Right renal cortex interstitium (tissue), 3 donors: ENCODE measurements at places on chromosomes 13 and 19. TPM values are rescaled to one million over a fixed set of nuclear protein-coding genes. Genes with fewer than 3 reads are reported as not detected.
A peak's percentile ranks its signal among the peaks of the same experiment; 100 is the strongest.

GRCh38 chr13:110976785-110977184, 61.9 kb upstream of the ANKRD10 start:
- DNase-seq = no peak

DNA sequence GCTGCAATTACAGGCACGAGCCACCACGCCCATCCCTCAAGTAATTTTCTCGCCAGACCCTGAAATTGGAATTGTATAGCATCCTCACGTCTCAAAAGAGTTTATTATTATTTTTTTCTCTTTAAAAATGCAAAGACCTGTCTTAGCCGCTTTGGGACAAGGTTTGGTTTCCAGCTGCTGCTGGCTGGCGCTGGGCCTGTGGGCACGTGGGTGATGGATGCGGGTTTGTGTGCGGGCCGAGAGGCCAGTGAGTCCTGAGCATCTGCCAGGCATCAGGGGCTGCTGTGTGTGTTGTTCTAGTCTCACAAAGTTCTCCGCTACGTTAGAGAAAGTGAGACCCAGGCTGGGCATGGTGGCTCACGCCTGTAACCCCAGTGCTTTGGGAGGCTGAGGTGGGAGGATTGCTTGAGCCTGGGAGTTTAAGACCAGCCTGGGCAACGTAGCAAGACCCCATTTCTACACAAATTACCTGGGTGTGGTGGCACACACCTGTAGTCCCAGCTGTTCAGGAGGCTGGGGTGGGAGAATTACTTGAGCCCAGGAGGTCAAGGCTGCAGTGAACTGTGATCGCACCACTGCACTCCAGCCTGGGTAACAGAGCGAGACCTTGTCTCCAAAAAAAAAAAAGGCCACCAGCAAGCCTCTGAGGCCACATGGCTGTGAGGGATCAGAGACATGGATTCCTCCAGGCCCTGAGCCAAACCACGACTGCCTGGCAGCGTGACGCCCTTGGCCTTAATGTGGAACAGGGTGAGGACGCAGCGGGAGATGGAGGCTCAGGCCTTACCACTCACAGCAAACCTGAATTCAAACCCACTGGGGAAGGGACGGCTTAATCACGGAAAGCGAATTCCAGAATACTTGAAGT, 4.7 kb upstream of the TMPRSS9 start:
- no peak for DNase-seq

DNA sequence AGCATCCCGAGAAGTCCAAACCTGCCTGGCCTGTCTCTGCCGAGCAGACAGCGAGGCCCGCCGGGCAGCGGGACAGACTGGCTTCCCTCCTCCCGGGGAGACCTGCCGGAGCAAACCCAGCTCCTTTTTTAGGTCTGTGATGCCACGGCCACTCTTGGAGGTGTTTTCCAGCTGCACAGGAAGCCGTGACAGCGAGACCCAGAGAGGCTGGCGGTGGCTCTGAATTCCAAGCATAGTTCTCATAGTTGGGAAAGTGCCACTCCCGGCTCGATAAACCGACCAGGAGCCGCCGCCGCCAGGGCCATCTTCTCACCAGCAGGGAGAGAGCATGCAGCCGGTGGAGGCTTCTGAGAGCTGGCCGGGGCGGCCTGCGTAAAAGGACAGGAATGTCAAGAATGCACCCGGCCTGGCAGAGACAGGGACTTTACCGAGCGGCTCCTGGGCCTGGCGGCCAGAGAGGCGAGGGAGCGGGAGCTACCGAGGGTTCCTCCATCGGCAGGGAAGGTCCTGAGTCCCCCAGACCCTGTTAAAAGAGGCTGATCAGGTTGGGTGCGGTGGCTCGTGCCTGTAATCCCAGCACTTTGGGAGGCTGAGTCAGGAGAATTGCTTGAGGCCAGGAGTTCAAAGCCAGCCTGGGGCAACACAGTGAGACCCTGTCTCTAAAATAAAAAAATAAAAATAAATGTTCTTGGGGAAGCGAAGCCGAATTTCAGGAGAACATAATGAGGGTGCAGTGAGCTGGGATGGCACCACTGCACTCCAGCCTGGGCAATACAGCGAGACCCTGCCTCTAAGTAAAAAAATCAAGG, 64.9 kb downstream of the GADD45B start:
- DNase-seq = peak; percentile 58

GRCh38 chr13:40764587-40765403, 6.2 kb downstream of the MRPS31 start:
- DNase-seq = no peak

DNA sequence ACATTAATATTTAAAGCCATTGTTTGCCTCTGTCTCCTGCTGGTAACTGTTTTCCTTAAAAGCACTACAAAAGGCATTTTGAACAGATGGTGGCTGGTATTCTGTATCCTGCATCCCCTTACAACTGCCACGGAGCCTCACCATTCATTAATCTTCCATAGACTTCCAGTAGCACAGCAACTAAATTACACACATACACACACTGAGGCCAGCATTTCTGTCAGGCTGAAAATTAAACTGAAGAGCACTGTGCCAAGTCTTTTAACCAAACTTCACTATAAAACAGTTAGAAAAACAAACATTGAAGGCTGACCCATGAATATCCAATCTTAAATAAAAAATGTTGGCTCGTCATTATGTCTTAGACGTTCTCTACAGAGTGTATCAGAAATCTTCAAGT, 697.8 kb downstream of the DACH1 start:
- DNase-seq = peak; percentile 10

The ERFL gene
- polyA plus RNA-seq = 0.06 TPM

The LIN37 gene
- polyA plus RNA-seq = 11.3 TPM

The NLRP9 gene
- 0.07 TPM for polyA plus RNA-seq

The ZNF571 gene
- polyA plus RNA-seq = 10.9 TPM
